Neuronal stem cell (in vitro differentiated cells): ENCODE measurements at places on chromosomes 7 and 10.

- H3K36me3 ChIP-seq: no peaks in the 10 kb centered on the region
- H3K27me3 ChIP-seq: no peaks in the 10 kb centered on the region
- no peak overlapping the region for H3K4me3 ChIP-seq
- H3K27ac ChIP-seq: no peak overlapping the region
- no peak for DNase-seq
Measured at GRCh38 chr7:108348913-108349312, 107.3 kb downstream of the NRCAM start.

GRCh38 chr7:82318786-82319185 lies 124.8 kb downstream of the CACNA2D1 start:
- H3K27me3 ChIP-seq: no peaks in the 10 kb centered on the region
- H3K36me3 ChIP-seq: no peaks in the 10 kb centered on the region
- no peak overlapping the region for H3K4me3 ChIP-seq
- H3K27ac ChIP-seq: no peak overlapping the region

DNA sequence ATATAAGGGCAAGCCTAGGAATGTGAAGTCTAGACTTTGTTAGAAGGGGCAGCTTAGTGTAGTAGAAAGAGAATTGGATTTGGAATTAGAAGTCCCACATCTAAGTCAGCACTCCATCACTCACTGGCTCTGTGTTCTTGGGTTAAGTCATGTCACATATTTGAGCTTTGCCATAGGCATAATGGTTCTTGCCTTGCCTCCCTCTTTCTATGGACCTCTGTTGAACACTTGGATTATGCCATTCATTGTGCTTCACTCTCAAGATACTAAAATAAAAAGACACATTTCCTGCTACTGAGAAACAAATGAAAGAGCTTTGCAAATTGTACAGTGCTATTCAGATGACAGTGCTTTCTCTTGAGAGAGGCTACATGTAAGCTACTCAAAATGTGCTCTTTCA lies 35.9 kb downstream of the SEC23IP start:
- peaks cover 92% of the 10 kb centered on the region for H3K36me3 ChIP-seq
- H3K4me3 ChIP-seq: no peak overlapping the region
- no peaks in the 10 kb centered on the region for H3K27me3 ChIP-seq
- peaks cover 7% of the 10 kb centered on the region for H3K4me1 ChIP-seq
- no peak overlapping the region for H3K27ac ChIP-seq

- no peaks in the 10 kb centered on the region for H3K36me3 ChIP-seq
- no peaks in the 10 kb centered on the region for H3K4me1 ChIP-seq
- no peak overlapping the region for H3K27ac ChIP-seq
- H3K4me3 ChIP-seq: no peak overlapping the region
- DNase-seq: no peak
Measured at GRCh38 chr7:99768471-99768870, 15.5 kb downstream of the CYP3A4 start.

GRCh38 chr10:33025039-33025438 lies 67.0 kb upstream of the ITGB1 start:
- H3K27ac ChIP-seq: no peak overlapping the region
- DNase-seq: no peak
- H3K4me3 ChIP-seq: no peak overlapping the region
- H3K4me1 ChIP-seq: no peaks in the 10 kb centered on the region
- H3K36me3 ChIP-seq: no peaks in the 10 kb centered on the region

DNA sequence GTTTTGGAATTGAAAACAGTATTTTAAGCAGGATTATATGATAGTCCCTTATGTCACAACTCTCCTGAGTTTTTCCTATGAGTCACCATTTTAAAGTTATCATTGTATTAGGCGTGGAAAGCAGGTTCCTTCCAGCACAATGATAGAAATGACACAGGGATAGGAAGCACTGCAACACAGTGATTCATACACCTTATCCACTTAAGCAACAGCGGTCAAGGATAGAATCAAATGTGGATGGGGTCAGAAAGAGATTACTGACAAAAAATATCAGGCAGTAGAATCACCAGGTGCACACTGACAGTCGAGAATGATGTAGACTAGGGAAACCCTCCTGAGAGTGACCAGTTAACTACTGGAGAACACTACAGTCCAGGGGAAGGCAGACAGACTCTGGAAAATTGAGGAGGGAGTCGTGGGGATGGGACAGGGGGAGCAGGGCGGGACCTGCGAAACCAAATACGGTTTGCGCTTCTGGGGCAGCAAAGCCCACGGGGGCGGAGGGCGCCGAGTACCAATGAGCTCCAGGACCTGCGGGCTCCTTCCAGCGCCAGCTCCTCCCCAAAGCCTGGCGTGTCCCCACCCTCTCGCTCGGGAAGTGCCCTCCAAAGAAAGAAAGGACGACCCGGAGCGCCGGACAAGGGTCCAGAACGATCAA lies 479 bp downstream of the PNPLA8 start:
- no peaks in the 10 kb centered on the region for H3K27me3 ChIP-seq
- no peaks in the 10 kb centered on the region for H3K36me3 ChIP-seq
- peaks cover 15% of the 10 kb centered on the region for H3K4me1 ChIP-seq
